ENCODE measurements at places on chromosomes 2 and 18.

DNA sequence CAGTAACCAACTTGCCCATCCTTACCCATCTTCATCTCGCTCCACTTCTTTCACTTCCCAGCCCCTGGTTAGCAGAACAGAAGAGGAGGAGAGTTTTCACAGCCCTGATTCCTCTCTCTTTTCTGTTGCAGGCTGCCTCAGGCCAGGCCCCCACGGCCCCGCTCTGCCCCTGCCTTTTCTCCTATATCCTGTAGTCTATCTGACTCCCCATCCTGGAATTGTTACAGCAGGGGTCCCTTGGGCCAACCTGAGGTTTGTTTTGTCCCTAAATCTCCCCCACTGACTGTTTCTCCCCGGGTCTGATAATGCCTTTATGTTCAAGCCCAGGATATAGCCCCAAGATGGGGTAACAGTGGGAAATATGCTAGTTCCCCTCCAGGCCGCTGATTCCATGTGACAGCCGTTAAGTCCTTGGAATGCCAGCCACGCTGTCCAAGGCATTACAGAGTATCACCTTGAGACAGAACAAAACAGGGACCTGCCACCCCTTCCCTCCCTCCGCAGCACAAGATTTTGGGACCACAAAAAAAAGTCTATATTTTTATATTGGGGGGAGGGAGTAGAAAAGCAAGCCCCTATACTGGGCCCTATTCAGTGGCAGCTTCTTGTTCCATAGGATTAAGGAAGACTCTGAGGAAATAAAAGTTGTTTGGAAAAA lies 1.4 kb downstream of the OST4 start:
- DNase-seq: no peak

DNA sequence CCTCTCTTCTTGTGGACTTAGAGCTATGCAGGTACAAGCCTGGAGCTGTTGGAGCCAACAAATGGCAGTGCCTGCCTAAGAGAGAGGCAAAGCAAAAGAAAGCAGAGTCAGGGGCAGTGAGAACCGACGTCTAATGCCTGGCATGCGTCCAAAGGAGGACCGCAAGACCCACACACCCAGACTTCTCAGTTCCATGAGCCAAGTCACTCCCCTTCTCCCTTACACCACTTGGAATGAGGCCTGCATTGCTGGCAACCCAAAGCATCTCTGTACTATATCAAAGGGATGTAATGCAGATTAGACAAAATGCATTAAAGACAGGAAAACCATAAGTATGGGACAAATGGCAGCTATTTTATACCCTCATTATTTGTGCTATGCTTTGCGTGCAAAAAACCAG lies 49.9 kb upstream of the RNU4ATAC start:
- DNase-seq: no peak

- no peak for DNase-seq
These were observed 521.2 kb downstream of the TNS1 start for GRCh38 chr2:217481577-217481976.

- no peak for DNase-seq
These were observed 21.6 kb downstream of the HPCAL1 start for GRCh38 chr2:10324095-10324832.

DNA sequence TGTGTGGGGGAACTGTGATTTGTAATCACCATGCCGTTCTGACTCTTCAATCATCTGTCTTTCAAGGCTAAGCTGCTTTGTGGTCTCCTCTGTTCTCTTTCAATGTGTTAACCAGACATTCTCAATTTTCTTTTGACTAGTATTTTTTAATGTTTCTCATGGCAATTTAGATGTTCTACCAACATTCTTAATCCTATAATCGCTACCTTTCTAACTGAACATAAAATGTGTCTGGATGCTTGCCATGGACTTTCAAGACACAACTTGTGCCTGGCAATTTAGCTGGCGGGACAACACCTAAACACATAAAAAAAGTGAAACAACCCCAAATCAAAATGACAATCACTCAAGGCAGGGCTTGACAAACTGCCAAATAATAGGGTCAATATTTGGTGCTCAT lies 135.0 kb upstream of the ACKR3 start:
- no peak for DNase-seq

DNA sequence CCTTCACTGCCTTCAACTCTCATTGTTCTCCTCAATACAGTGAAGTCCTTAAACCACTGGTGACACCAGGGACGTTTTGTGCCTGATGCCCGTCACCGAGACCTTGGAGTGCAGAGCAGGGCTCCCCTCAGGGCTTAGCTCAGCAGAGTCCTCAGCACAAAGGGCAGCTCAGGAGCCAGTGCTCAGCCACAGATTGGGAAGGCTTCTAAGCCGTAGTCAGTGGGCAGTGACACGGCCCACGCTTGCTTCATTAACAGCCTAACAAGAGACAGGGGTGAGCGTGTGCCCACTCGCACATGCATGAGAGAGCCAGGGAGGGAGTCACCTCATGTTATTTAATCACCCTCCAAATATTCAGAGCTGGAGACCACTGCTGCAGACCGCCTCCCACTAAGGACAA lies 137.5 kb downstream of the SH3RF3 start:
- no peak for DNase-seq

DNA sequence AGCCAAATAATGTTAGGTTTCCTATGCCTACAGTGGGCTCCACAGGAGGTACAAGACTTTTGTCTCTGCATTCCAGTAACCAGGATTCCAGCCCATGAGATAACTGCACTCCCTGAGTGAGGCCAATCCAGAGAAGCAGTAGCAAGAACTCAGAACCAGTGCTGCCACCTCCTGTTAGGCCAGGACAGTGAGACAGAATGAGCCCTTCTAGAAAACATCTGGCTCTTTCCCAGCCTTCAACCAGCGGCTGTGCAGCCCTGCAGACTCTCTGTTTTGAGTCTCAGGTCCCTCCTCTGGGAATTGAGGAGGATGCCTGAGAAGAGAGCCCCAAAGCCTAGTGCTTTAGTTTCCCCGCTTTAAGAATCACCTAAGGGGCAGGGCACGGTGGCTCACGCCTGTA lies 44.2 kb downstream of the ARID5A start:
- no peak for DNase-seq

Measured in activated CD4-positive, alpha-beta T cell treated with anti-CD3 and anti-CD28 coated beads for 4 hours (primary cell).